ENCODE measurements at places on chromosomes 7 and 10. TPM values are rescaled to one million over a fixed set of nuclear protein-coding genes. Genes with fewer than 3 reads are reported as not detected.

- no peak for DNase-seq
Observed at GRCh38 chr7:14275356-14275755, 285.9 kb upstream of the ETV1 start.

DNA sequence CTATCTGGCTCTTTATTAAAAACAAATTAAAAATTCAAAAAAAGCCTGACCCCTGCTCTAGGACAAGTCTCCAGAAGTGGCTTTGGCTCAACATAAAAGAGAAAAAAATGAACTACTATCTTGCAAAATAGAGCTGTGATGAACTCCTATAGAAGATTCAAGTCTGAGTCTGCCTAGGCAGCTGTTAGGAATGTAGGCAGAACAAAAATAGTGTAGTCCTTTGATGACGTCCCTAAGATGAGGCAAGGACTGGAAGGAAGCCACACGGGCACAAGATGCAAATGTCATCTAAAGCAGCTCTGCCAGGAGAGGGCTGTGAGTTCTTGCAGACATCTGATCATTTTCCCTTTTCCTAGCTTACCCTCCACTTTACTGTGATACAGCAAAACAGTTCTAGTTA is 20.5 kb downstream of the ASNS start:
- DNase-seq = no peak

DNA sequence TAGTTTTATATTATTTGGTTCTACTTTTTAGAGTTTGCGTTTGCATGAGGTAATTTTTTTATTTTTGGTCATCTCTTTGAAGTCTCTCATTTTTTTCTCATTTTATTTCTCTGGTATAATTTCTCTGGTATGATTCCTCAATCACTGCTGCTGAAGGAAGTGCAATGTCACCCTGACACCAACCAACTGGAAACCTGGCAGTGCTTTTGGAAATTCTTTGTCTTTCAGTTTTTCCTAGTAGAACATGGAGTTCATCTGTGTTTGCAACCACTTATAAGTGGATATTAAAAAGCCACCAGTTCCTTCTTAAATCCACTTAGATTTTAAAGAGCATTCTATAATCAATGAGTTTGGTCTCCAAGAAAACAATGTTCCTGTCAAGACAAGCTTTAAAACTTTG is 291.8 kb downstream of the PRKG1 start:
- DNase-seq = no peak

GRCh38 chr7:32070051-32070405 is 179 bp downstream of the PDE1C start:
- peak; percentile 51 for DNase-seq

- peak; percentile 11 for DNase-seq
Observed at GRCh38 chr10:57898231-57898630, 369.5 kb downstream of the IPMK start.

The PNLIPRP2 gene
- not detected for total RNA-seq

The CAV2 gene
- total RNA-seq = 385 TPM

DNA sequence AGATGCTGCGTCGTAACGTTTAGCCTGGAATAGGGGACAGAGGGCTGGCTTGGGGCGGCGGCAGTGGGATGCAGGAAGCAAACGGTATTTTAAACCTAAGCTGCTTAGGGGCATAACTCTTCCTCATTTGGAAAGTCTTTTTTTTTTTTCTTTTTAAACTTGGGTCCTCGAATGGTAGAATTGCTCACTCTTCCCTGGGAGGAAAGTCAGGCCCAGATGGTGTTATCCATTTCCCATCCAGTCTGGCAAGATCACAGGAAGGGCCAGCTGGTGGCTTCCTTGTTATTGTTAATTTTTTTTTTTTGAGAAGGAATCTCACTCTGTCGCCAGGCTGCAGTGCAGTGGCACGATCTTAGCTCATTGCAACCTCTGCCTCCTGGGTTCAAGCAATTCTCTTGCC is 56.6 kb downstream of the TMEM209 start:
- no peak for DNase-seq

The PRR15 gene
- total RNA-seq = 0.83 TPM

DNA sequence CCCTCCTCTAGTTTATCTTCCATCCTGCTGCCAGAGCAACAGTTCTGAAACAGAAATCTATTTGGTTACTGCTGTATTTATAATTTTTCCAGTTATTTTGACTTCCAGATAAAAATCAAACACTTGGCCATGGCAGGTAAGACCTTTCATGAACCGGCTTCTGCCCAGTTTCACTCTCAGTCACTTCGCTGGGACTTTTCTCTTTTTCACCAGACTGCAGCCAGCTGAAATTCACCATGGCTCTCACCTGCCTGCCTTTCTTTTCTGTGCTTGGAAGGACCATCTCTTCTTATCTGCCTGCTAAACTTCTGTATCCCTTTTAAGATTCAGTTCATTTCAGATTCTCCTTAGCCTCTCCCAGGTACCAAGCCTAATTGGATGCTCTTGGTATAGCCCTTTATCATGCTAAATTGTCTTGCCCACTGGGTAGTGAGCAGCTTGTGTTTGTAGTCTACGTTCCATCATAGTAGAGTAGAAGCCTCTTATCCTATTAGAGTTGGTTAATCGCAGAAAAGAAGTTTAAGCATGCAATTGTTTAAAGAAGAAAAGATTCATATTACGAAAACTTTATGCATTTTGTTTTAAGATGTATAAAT is 71.7 kb downstream of the TAF3 start:
- DNase-seq = no peak

GRCh38 chr10:81306971-81307782 is 567.8 kb upstream of the NRG3 start:
- peak; percentile 1 for DNase-seq

DNA sequence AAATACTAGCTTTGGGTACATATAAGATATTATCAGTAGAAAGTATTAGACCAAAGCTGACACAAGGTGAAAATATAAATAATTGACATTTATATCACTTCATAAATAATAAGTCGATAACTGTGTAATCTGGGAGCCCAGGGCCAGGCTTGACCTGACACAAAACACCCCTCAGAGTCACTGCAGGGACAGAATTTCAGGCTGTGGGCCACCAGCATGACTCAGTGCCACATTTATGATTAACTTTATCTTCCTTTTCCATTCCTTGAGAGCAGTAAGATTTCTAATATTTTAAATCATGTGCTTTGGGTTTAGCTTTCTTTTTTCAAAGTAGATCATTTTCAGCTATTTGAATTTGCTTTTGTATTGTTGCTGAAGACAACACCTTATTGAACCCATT is 102.9 kb upstream of the NFE2L3 start:
- DNase-seq = no peak

DNA sequence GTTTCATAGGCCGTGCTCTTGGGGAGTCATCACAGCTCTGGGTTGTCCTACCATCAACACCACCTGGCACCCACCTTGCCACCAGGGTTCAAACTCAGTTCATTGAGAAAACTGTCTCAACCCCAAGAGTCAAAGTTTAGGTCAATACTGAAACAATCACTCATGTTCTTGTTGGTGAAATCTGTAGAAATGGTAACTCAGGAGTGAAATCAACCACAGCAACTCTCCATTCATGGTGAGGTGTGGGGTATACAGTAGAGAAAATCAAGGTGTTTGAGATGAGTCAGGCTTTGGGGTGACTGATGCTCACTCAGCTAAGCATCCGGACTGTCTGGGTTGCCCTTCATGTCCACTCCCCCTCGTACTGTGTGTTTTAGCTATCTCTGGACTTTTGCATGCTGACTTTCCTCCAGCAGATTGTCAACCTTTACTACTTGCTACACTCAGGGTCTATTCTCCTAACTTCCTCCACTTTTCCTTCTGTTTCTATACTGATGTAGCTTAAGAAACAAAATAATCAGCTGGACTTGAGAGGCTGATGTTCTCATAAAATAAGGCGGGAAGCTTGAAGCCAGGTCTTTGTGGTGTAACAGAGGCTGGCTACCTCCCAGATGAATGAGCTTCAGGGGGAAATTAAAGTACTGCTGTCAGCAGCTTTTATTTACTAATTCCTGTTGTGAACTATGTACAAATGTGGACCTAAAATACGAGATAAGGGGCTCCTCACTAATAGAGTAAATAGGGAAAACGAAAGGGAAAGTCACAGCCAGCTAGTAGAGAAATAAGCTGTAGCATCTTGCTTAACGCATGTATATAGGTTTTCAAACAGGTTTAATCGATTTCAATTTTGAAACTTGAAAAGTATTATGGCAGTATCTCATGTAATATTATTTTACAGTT is 173.6 kb upstream of the AKR1E2 start:
- DNase-seq = no peak

The MUC3A gene
- total RNA-seq = 6.0 TPM

DNA sequence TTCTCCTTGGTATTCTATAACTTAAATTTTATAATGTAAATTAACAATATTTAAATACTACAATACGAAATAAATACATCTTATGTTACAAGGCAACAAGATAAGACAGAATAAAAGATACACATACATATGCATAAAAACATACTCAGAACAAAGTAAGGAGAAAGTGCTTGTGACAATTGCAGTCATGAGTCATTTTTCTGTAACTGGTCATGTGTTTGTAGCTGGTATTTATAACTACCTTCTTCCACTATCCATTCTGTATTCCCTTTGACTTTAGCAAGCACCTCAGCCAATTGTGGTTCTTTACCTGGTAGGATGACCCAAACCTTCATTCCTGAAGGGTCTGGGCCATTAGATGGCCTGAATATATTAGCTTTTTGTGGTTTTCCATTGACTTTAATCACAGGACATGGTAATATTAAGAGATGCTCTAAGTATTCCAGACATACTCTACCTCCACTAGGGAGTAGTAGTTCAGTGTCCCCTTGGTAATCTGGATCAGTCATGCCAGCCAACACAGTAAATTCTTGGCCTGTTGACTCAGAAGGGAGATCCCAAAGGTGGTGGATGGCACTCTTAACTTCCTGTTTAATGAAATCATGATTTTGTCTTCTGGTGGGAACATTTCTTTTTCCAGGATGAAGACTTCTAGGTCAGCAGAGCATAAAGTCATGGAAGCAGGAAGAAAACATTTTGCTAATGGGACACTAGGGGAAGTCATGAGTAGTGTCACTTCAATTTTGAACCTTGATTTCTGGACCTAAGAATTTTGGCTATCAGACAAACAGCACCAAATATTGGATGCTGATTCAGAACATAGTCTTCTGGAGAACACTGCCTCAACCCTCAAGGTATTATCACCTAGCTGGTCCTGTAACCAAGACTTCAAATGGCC is 733.7 kb upstream of the IGFBP3 start:
- peak; percentile 86 for DNase-seq

GRCh38 chr7:116769546-116769945 is 92.8 kb upstream of the CAPZA2 start:
- no peak for DNase-seq

- DNase-seq = no peak
Observed at GRCh38 chr10:3494131-3494837, 290.7 kb downstream of the KLF6 start.

DNA sequence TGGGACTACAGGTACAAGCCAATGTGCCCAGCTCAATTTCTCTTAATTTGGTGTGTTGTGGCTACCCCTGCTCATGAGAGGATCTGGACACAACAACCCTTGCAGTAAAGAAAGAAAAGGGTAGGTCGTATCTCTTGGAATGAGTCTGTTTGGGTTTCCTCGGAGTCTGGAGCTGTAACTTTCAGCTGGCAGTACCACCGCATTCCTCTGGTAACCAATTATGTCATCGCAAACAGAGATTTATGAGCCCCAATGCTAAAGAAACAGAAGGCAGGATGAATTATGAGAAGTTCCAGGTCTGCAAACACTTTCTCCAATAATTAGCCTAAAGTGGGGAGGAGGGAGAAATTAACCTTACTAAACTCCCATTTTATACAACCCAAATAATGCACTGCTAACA is 186.6 kb upstream of the NRP1 start:
- no peak for DNase-seq

DNA sequence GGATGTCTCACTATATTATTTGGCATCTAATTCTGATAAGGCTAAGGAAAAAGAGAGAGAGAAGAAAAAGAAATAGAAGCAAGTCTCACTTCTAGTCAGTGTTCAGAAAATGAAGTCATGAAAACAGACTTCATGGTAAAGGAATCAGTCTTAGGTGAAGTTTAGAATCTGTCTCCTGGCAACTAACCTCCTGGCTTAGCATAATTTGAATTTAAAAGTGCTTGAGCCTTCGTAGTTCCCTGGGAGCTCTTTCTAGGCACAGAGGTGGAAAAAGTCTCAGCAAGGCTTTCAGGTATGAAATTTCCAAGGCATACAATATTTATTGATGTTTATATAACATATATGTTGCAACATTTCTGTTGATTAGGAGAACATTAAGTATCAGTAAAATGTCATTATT is 10.4 kb downstream of the CHRM2 start:
- no peak for DNase-seq

DNA sequence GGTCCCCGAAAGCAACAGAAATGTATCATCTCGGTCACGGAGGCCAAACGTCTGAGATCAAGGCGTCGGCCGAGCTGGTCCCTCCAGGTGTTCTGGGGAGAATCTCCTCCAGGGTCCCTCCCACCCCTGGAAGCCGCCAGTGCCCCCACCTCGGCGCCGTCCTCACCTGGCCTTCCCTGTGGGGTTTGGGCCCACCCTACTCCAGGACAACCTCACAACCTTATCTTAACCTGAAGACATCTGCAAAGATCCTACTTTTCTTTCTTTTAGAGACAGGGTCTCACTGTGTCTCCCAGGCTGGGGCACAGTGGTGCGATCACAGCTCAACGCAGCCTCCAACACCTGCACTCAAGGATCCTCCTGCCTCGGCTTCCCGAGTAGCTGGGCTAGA is 33.4 kb downstream of the ADAP1 start:
- DNase-seq = no peak

GRCh38 chr10:69962746-69963135 is 89.9 kb upstream of the MACROH2A2 start:
- no peak for DNase-seq

GRCh38 chr7:143499743-143500348 is 22.2 kb downstream of the TAS2R41 start:
- no peak for DNase-seq

The TUBB8 gene
- total RNA-seq = not detected

DNA sequence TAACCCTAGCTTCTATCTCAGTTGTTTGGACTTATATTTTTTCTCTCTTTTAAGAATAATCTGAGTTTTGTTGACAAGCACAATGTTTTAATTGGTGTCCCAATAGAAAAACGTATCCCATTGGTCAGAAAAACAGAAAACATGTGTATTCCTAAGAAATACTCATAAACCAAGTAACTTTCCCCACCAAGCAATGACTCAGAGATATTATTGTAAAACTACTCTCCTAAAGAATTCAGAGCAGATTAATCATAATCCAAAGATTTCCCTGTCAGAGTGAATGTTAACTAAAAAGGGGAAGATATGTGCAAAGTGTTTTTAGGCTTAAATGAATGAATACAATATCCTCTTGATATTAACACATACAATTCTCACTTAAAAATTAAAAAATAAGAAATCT is 29.4 kb upstream of the MBL2 start:
- DNase-seq = peak; percentile 67

GRCh38 chr10:24617771-24618396 is 105.8 kb downstream of the ARHGAP21 start:
- DNase-seq = peak; percentile 17

Measured in mammary epithelial cell (primary cell).